Common myeloid progenitor, CD34-positive (primary cell): ENCODE measurements at places on chromosomes 3 and 15.

- no peak for DNase-seq
Observed at GRCh38 chr3:144185276-144185675, 213.7 kb downstream of the DIPK2A start.

GRCh38 chr15:34335176-34336032 is 2.2 kb downstream of the SLC12A6 start:
- DNase-seq: peak; percentile 77

DNA sequence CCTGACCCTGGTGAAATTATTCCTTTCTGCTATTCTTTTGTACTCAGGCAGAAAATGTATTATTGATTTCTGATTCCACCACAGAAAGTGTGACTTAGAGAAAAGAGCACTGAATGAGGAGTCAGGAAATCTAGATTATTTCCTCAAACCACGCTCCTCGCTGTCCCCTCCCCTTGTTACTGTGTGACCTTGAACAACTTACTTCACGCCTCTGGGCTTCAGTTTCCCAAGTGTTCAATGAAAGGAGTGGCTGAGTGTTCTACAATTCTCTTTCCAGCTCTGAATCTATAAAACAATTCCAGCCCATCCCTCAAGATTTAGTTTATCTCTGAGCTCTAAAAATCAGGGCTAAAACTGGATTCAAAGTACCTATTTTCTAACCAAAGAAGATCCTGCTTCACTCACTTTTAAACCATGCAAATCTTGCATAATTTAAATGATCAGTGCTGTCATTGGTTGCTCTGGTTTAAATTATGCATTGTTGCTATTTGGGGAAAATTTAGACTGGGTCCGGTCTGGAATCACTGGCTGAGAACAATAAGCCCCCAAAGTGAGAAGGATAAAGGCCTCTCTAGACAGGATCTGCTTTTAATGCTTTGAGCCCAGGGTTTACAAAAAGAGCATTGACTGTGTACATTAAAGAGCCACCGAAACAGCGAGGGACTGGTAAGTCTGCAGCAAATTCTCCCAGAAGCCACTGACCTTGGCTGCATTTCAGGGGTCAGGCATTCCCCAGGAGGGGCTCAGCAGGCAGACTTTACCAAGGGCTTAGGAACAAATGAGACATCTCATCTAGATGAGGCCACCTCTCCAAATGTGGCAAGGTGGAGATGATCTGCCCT is 3.2 kb downstream of the TNIK start:
- no peak for DNase-seq

- DNase-seq: peak; percentile 76
Observed at GRCh38 chr3:152071924-152072323, 196.8 kb upstream of the MBNL1 start.

GRCh38 chr15:60006203-60006862 is 2.2 kb downstream of the FOXB1 start:
- peak; percentile 92 for DNase-seq

- DNase-seq: no peak
Observed at GRCh38 chr3:121894301-121894990, at the start of gene SLC15A2. Gene SLC15A2 (plus strand): TSS chr3:121894401. CDS start chr3:121894477, 76 bp downstream.

- peak; percentile 93 for DNase-seq
Observed at GRCh38 chr15:51731549-51732267, 5.7 kb downstream of the LYSMD2 start.

DNA sequence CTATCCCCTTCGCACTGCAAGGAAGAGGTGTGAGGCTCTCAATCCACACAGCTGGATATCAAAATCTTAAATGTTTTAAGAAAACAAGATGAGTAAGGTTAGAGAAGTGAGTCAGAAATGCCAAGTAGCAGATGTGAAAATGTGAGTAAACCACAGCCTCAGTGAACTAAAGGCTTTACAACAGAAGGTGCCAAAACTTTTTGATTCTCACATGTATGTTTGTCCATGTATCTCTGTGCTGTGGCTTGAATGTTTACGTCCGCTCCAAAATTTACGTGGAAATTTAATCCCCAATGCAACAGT is 126.8 kb upstream of the PFN2 start:
- DNase-seq: no peak

GRCh38 chr3:12454076-12454815 is 30.0 kb upstream of the TSEN2 start:
- DNase-seq: no peak

DNA sequence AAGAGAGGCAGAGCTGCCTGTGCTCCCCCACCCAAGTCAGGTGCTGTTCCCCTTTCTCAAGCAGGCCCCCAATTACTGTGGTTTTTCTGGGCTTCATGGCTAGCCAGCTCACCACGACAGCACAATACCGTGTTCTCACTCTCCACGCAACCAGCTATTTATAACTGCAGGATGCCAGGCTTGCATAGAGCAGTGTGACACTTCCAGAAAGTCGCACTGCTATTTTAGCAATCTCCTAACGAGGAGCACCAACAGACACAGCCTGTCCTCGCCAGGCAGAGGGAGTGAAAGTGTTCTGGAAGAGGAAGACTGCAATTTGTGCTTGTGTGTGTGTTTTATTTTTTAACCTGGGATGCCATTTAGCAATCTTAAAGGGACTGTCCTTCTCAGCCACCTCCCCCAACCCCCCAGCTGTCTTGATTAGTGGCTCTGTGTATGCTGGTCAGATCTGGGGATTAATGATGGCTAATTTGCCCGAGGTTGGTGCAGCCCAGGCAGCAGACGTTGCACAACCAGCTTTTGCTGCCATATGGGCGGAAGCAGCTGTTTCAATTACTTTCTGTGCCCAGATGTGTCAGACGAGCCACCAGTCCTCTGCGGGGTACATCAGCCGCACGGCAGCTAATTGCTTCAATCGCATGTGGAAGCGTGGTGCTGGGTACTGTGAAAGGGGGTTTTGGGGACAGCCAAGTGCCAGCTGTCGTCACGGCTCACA is 268.0 kb upstream of the ARRDC4 start:
- peak; percentile 5 for DNase-seq

GRCh38 chr3:52503788-52504424 is 8.8 kb downstream of the STAB1 start:
- DNase-seq: no peak

DNA sequence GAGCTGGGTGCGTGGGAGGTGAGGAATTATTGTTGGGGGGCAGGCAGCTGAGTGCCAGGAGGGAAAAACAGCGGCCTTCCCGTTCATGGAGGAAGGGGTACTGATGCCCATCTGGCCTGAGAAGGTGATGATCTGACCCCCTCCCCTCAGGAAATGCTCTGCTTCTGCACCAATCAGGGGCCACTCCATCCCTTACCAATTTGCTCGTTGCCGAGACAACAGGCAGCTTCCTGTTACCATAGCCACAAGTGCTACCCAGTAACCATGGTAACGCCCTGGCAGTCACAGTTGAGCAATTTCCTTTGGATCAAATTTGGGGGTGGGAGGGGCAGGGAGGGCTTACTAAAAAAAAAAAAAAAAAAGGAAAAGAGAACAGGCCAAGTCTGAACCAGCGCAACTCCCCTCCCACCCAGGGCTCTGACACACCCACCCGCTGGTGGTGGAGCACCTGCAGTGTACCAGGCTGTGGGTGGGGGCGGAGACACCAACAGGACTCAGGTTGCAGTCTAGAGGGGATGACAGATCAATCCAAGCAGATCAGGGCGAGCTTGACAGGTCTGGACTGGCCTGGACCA is 13.7 kb downstream of the CELF6 start:
- DNase-seq: peak; percentile 93

GRCh38 chr3:120274739-120275167 is 10.3 kb downstream of the GPR156 start:
- no peak for DNase-seq

- no peak for DNase-seq
Observed at GRCh38 chr3:160725338-160725737, 30.7 kb upstream of the PPM1L start.

DNA sequence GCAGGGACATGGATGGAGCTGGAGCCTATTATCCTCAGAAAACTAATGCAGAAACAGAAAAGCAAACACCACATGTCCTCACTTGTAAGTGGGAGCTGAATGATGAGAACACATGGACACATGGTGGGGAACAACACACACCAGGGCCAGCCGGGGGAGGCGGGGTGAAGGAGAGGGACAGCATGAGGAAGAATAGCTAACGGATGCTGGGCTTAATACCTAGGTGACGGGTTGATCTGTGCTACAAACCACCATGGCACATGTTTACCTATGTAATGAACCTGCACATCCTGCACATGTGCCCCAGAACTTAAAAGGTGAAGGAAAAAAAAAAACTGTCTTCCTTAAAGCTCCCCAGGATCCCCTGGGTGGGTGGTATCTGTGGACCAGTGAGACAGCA is 87.1 kb downstream of the ADAMTS17 start:
- DNase-seq: no peak

DNA sequence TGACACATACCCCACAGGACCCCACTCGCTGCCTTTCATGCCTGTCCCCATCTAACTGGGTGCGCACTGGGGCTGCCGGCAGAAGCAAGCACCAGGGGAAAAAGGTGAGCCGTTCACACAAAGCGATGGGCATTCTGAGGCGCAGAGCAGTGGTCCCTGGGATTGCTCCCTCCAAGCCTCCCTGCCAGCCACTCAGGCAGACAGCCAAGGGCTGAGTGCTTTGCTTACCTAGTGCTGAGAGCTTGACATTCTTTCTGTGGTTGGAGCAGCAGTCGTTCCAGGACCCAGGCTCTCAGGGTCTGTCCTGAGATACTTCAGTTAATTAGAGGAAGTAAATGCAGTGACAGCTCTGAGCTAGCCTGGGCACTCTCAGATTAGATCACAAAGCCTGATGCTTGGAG is 5.7 kb downstream of the ESYT3 start:
- peak; percentile 47 for DNase-seq

- DNase-seq: no peak
Observed at GRCh38 chr3:74173090-74173489, 441.4 kb downstream of the CNTN3 start.
